ENCODE measurements at places on chromosomes 6 and 20. TPM values are rescaled to one million over a fixed set of nuclear protein-coding genes. Genes with fewer than 3 reads are reported as not detected.

The GABRR1 gene
- polyA plus RNA-seq, result 0.02 TPM

The RAD21L1 gene
- not detected for polyA plus RNA-seq

The PAX1 gene
- polyA plus RNA-seq, result not detected

The HLA-DQB1 gene
- 24.7 TPM for polyA plus RNA-seq

The C6orf163 gene
- polyA plus RNA-seq, result 3.3 TPM

The RIMS1 gene
- polyA plus RNA-seq, result 0.27 TPM

The NR2E1 gene
- polyA plus RNA-seq, result 0.02 TPM

The DEFB114 gene
- polyA plus RNA-seq, result not detected

The B3GALT4 gene
- 5.6 TPM for polyA plus RNA-seq

Measured in pancreas (tissue), 10 donors.